Type B pancreatic cell (in vitro differentiated cells): ENCODE measurements at places on chromosomes 2 and 18. TPM values are rescaled to one million over a fixed set of nuclear protein-coding genes. Genes with fewer than 3 reads are reported as not detected.

- DNase-seq: no peak
- H3K27me3 ChIP-seq: peaks cover 32% of the 10 kb centered on the region
- H3K27ac ChIP-seq: no peak overlapping the region
- H3K4me3 ChIP-seq: no peak overlapping the region
Observed at GRCh38 chr2:118473846-118474540, 373.5 kb downstream of the EN1 start.

CFC1B gene
- total RNA-seq: not detected in 2 replicates

- H3K4me1 ChIP-seq: no peaks in the 10 kb centered on the region
- H3K4me3 ChIP-seq: no peak overlapping the region
- no peaks in the 10 kb centered on the region for H3K36me3 ChIP-seq
- no peaks in the 10 kb centered on the region for H3K27me3 ChIP-seq
Observed at GRCh38 chr2:60867848-60868247, 13.5 kb upstream of the REL start.

- H3K4me3 ChIP-seq: no peak overlapping the region
- H3K27me3 ChIP-seq: no peaks in the 10 kb centered on the region
- H3K4me1 ChIP-seq: no peaks in the 10 kb centered on the region
- DNase-seq: no peak
- H3K36me3 ChIP-seq: peaks cover 45% of the 10 kb centered on the region
Observed at GRCh38 chr2:178542161-178542560, 61.9 kb downstream of the PLEKHA3 start.

ABCG5 gene
- 0.10 and 0.36 TPM in 2 replicates for total RNA-seq

DNA sequence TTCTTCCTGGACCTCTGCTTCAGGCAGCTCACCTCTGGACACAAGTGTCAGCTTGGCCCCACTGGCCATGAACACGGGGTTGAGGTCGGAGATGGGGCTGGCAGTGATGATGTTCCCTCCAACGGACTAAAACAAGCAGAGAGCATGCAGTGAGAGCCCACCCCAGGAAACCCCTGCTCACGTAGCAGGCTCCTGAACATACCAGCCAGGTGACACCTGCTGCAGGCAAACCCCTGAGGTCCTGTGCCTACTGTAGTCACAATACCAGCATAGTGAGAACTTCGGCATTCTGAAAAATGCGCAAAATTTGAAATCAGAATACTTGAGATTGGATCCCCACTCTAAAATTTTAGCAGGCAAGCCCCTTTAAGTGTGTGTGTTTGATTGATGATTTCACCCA is 32.9 kb downstream of the XDH start:
- H3K4me3 ChIP-seq: no peak overlapping the region
- H3K27me3 ChIP-seq: no peaks in the 10 kb centered on the region

OTOF gene
- 0.05 TPM in 1 of 2 replicates, not detected in the other for total RNA-seq

DNA sequence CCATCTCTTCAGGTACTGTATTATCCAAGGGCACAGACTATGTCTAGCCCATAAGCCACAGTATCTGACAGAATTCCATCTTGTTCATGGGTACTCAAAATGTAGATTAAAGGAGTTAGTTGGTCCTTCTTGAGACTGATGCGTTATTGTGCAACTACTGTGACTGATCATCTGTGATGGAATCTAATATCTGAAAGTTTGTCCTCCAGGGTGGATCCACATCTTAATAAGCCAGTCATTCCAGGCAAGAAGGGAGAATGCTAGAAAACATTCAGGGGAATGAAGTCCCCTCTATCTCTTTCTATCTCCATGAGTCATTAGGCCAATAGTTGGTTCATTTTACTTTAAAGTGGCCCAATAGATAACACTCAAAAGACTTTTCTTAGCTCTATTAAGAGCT is 252.6 kb downstream of the EXOC6B start:
- H3K4me3 ChIP-seq: no peak overlapping the region
- H3K27ac ChIP-seq: no peak overlapping the region
- no peak for DNase-seq
- no peaks in the 10 kb centered on the region for H3K27me3 ChIP-seq

- no peak overlapping the region for H3K27ac ChIP-seq
- no peak for DNase-seq
- no peaks in the 10 kb centered on the region for H3K36me3 ChIP-seq
- peaks cover 16% of the 10 kb centered on the region for H3K4me1 ChIP-seq
- H3K27me3 ChIP-seq: no peaks in the 10 kb centered on the region
Observed at GRCh38 chr2:195603408-195603807, 53.6 kb upstream of the SLC39A10 start.

MBP gene
- 14.5 and 34.0 TPM in 2 replicates for total RNA-seq
